Body of pancreas (tissue), 4 donors: ENCODE measurements at places on chromosomes 7 and 10.

DNA sequence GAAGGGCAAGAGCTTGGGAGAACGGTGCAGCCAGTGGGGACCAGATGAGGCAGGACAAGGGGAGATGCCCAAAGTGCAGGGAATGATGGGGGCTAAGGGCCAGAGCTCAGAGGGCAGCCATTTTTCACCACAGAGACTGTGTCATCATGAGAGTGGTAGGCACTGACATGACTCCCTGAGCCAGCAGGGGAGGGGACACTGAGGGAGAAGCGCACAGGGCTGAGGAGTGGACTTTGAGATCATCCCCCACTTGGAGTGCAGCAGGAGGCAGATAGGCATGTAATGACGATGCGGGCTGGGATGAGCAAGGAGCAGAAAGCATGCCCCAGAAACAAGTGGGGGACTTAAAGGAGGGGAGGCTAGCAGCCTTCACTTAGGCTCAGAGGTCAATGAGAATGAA, 5.2 kb upstream of the SMKR1 start:
- no peak for DNase-seq

GRCh38 chr7:39921506-39922175, 28.4 kb upstream of the CDK13 start:
- no peak for DNase-seq

DNA sequence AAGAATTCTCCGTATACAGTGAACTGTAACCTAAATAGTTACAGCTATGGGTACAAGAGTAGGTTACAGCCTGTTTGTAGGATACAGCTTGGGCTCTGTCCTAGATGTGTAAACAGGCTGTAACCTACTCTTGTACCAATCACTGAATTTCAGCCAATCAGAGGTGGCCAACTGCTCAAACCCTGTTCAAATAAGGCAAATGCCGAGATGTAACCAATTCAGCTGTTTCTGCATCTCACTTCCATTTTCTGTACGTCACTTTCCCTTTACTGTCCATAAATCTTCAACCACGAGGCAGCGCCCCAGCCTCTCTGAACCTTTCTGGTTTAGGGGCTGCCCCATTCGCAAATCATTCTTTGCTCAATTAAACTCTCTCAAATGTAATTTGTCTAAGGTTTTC, 8.3 kb upstream of the MMP21 start:
- DNase-seq = no peak

DNA sequence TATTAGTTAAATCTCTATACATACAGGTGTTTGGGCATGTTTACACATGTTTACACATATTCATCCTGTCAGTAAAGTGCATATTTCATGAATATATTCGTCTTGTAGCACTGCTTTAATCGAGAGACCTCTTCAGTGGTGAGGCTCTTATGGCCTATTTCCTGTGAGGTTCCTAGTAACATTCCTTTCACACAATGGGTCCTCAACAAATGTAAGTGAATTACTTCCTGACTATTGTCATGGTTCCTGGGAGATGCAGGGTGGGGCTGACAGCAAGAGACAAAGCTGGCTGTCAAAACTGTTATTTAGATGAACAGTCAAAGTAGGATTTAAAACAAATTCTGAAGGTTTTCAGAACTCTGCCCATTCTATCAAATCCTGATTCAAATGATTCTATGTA, 12.4 kb upstream of the SEMA3A start:
- DNase-seq = no peak

GRCh38 chr10:30835146-30835545, 196.5 kb downstream of the ZNF438 start:
- no peak for DNase-seq

DNA sequence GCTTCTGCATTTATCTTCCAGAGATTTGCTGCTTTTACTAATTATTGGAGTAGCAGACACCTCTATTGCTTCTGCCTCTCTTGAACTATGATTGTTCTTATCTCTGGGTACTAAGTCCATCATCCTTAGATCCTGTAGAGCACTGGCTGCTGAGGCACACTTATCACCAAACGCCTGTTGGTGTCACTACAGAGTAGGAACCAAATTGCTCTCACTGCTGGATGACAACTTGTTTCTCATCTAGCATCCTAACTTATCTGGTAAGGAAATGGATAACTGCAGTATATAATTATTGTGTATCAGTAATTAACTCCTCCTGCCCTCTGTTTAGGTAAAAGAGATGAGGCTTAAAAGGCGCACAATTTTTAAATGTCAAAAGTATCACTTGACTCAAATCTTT, 1059.4 kb downstream of the NRG3 start:
- DNase-seq = no peak

DNA sequence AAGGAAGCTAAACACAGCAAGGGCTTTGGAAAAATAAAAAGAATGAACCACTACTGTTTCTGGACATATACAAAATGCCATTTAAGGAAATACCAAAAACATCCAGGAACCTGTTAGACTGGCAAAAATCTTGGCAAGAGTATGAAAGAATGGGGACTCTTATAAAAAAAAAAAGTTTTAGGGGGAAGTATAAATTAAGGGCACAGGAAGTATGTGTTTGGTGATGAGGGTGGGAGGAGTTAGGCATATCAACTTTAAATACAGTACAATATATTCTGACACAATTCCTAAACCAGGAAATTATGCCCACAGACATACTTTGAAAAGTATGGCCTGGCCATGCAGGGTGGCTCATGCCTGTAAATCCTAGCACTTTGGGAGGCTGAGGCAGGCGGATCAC, 74.2 kb downstream of the WAPL start:
- no peak for DNase-seq

GRCh38 chr7:79988653-79989052, 146.0 kb upstream of the GNAI1 start:
- DNase-seq = no peak

DNA sequence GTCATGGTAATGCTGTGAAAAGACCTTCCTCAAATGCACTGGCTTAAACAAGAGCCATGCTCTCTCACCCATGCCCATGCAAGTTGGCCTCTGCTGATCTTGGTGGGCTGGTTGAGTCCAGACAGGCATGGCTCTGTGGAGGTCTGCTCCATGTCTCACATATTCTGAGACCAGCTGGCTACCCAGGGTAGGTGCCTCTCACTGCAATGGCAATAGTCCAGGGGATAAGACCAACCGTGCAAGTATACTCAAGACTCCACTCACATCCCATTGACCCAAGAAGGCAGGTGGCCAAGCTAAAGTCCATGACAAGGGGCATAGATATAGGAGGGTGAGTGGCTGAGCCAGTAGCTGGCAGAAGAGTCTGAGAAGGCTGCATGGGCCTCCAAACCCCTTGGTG, 14.2 kb upstream of the EBF3 start:
- DNase-seq = no peak

GRCh38 chr10:101031796-101032636, 982 bp downstream of the SFXN3 start:
- peak; percentile 75 for DNase-seq

DNA sequence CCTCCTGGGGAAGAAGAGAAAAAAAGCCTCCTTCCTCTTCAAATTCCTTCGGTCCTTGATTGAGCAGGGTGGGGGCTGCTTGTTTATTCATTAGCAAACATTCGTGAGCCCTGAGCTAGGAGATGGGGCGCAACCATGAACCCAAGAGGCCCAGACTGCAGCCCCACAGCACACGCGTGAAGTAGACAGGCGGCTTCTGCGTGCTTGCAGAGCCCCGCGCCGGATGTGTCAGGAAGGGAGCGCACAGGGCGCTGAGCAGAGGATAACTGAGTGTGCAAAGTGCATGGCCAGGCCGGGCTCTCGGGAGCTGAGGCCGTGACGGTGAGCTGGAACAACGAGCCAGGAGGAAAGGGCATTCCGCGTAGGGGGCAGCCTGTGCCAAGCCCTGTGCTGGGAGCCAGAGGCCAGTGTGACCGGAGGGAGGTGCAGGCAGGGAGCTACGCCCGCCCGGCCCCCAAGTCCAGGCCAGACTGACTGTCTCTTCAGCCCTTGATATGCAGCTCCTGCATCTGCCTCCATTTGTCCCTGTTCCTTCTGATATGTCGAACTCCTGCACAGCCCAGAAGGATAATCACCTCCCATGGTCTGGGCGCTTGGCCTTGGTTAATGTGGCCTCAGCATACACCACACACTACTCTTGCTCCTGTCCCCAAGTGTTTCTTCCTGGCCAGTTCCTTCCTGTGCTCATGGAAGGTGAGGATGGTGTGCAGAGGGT, 4.6 kb downstream of the FOXL3 start:
- DNase-seq = no peak

DNA sequence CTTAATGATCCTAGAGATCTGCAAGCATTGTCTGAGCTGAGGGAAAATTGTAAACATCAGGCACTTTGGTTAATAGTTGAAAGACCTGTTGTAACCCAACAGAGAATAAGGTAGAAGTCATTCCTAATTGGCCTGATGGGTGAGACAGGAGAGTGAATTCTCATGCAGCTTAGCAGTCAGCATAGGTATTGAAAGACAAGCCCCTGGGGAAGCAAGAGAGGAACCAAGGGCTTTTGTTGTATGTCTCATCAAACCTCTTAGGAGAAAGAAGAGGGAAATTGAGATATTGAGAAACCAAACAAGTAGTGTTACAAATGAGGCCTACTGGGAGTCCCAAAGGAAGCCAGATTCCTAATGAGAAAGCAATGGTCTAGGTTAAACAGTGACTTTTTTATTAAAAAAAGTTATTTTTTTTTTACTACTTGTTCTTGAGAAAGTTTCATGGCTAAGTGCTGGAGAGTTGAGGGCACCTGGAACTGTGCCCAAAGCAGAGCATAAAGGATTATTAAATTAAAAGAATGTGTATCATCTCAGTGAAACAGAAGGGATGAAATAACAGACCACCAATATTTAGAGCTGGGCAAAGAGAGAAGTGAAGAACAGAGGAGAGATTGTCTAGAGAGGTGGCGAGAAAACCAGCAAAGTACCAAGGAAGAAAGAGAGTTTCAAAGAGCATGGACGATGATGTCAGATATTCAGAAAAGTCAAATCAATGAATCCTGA, 168.9 kb downstream of the CDK14 start:
- DNase-seq = no peak

- no peak for DNase-seq
Observed at GRCh38 chr7:41134300-41135255, 568.3 kb downstream of the INHBA start.

DNA sequence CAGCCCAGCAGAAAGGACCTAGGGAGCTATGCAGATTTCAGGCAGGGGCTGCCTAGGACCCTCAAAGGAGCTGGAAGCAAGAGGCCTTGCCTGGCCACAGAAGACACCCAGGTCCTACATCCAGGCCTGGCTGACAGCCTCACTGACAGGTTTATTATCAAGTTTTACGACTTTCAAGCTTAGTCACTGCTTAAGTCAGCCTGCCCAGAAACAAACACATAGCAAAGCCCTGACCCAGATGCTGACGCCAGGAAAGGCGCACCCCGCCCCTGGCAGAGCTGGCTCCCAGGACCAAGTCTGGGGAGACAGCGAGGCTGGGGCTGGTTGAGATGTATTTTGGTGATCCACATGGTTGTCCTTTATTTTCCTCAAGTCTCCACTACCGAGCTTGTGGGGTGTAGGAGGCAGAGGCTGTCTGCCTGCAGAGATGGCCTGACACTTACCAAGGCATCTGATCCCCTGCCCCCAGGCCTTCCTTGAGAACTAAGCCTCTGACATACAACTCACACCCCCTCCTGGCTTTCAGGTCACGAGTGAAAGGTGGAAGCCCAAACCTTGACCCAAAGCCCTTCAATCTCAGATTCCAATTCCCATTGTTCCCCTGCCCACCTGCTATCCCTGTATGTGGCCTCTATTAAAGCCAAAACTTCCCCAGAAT, 80.7 kb upstream of the EMX2 start:
- no peak for DNase-seq
